Eye (tissue), 1 donor: ENCODE measurements at places on chromosomes 2 and 18.

DNA sequence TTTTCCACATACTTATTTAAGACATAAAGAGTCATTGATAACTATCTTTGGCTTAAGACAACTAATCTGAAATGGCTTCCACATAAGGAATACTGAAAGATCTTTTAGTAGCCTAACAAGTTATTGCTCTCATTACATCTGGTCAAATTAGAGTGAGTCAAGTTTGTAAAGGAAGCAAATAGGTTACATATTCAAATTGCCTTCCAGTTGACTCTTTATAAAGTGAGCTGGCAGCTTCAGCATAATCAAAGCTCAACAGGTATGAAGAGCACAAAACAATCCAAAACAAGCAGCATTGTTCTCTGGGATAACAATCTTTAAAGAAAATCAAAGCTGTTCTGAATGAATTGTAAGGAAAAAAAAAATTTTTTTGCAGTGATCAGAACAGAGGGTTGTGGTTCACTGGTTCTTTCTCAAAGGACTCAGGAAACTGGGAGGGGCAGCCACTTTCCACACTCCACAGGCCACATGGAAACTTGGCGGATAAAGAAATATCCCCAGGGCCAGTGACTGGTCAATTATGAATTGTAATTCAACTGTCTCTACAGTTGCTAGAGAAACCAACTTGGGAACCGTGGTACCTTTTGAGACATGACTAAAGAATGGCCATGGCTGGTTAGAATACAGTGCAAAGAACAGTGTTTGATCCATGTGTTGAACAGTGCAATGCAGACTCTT is 369.3 kb upstream of the KCNH7 start:
- DNase-seq = no peak

- no peak for DNase-seq
These were observed 436.1 kb downstream of the LRRTM4 start for GRCh38 chr2:77086051-77086450.

DNA sequence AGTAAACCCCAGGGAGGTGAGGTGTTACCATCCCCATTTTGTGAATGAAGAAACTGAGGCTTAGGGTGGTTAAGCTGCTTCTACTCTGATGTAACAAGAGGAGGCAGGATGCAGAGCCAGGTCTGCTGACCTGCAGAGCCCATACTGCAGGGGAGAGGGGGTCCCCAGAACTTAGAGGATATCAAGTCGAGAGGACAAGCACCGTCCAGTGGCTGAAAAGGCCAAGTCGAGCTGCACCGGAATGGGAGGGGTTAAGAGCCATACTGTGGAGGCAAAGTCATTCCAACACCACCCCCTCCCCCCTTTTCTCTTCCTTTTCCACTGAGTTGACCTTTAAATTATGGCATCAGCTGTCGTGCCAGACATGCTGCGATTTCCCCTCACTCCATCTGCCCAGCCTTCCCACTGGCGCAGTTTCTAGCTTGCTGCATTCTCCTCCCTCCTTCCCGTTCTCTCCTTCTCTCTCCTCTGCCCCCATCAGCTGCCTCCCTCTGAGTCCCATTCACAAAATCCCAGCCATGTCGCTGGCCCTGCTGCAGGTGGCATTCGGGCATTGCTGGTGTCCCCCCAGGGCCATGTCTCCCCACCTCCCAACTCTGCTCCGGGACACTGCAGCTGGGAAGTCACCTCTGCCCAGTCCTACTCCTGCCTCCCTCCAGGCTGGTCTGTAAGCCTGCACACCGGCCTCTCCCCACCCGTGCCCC is 346.9 kb downstream of the DYSF start:
- DNase-seq = peak; percentile 51

- no peak for DNase-seq
These were observed 3.1 kb downstream of the NEU4 start for GRCh38 chr2:241811952-241812729.

DNA sequence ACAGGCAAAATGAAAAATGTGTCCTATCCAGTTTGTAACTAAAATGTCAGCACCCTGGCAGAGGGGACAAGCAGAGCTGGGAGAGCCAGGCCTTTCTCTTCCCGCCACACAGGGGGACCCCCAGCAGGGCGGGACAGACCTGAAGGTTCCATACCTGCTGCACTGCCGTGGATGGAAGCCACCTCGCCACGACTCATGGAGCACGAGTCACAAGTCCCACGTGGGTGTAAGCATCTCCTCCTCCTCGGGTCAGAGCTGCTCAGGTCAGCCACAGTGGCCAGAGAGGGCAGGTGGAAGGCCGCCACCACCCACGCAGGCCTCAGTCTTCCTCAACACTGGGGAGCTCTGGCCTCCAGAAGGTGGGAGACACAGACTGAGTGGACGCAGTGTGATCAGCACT is 21.0 kb downstream of the C1QL2 start:
- no peak for DNase-seq

GRCh38 chr18:29147944-29148343 is 971.0 kb upstream of the CDH2 start:
- DNase-seq = peak; percentile 38
